CD8-positive, alpha-beta memory T cell (primary cell): ENCODE measurements at places on chromosomes 11 and 22. TPM values are rescaled to one million over a fixed set of nuclear protein-coding genes. Genes with fewer than 3 reads are reported as not detected.

DNA sequence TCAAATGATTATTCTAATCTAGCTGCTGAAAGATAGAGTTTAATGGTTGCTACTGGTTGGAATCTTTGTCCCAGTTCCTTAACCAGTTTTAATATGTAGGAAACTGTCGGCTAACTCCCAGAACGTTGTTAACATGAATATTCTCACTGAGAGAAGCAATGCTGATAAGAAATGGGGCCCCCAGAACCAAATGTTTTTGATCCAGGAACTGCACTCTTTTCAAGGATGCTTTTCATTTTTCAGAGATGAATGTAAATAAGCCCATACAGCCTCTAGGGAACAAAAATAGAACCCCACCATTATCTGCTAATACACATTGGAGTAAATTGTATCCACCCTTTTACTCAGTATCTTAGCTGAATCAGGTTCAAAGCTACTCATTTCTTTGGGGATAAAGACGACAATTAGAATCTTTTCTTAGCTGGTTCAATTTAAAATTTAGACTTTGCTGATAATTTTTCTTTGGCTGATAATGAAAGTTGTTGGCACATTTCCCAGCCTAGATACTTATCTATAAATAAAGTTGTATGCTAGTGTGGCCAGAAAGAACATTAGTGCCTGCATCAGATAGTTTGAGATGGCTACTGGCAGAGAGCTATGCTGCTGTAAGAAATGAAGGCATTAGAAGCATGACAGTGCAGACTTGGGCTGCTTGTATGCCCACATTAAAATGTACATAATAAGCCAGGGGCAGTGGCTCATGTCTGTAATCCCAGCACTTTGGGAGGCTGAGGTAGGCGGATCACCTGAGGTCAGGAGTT, 323.3 kb upstream of the PDGFD start:
- no peak overlapping the region for H3K27ac ChIP-seq
- H3K36me3 ChIP-seq, result no peaks in the 10 kb centered on the region
- no peak overlapping the region for H3K4me3 ChIP-seq
- H3K27me3 ChIP-seq, result no peaks in the 10 kb centered on the region

DNA sequence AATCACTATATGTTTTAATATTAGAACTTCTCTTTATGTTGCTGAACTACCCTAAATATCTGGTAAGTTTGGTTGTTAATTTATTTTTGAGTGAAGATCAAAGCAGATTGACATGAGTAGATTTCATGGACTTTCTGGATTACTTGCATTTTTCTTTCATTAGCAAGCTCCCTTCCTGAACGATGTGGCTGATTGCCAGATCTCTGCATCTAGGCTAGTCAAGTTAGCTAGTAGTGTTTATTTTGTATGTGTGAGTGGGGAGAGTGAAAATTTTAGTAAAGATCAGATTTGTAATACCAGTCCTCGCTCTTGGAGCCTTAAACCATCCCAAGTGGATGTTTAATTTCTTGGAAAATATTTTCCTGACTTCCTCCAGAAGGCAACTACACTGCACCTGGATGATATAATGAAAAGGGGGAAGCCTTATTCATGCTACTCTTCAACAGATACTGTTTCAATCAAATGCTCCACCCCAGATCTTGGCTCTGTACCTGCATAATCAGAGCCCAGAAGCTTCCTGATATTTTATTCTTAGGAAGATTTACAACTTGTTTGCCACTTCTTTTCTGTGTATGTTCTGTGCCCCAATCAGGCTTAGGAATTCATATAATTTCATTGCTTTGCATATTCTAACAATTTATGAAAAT, 143.2 kb upstream of the GRIA4 start:
- no peaks in the 10 kb centered on the region for H3K4me1 ChIP-seq
- no peak for DNase-seq
- H3K27ac ChIP-seq, result no peak overlapping the region

DNA sequence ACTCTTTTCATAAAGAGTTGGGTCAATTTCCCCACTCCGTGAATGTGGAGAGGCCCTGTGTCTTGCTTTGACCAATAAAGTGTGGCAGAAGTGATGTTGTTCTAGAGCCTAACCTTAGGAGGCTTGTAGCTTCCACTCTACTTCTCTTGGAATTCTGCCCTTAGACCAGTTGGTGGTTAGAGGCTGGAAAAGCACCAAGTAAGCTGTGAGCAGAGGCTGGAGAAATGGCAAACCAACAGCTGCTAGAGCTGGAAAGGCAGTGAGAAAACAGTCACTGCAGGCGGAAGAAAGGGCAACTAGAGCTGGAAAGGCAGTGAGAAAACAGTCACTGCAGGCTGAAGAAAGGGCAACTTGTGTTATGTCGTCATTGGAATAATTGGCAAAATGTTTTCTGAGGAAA, 29.8 kb upstream of the MSANTD2 start:
- no peaks in the 10 kb centered on the region for H3K27me3 ChIP-seq
- no peak overlapping the region for H3K27ac ChIP-seq
- DNase-seq, result no peak
- no peak overlapping the region for H3K4me3 ChIP-seq
- H3K4me1 ChIP-seq, result no peaks in the 10 kb centered on the region

DNA sequence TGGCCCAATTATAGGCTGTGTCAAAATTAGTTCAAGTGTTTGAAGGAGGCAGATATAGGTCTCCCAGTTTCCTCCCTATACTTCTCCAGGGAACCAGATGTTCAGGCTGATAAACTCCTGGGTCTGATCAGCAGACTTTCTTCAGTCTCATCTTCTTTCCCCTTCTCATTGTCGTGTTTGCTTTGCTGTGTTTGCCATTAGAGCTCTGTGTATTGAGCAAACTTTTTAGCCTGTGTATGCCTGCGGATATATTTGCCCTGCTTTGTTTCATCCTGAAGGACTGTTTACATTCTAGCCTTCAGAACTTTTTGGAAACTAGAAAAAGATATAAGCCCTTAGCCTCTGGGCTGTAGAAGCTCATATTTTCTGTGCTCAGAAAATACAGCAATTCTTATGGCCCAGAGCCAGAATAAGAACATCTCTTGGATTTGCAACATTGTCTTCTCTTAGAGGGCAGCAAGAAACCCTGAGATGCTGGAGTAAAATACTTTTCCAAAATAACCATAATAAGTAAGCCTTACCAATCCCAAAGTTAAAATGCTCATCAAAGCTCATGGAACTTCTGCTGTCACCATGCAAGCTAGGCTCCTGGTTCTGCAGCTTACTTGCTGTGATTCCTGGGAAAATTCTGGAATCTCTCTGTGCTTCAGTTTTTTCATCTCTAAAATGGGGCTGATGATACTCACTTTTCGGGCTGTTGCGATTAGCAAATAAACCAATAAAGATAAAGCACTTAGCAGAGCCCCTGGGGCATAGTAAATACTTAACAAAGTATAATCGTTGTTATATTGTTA, 34.1 kb upstream of the ME3 start:
- no peak for DNase-seq
- no peak overlapping the region for H3K4me3 ChIP-seq
- no peaks in the 10 kb centered on the region for H3K36me3 ChIP-seq
- no peak overlapping the region for H3K27ac ChIP-seq
- no peaks in the 10 kb centered on the region for H3K27me3 ChIP-seq

DNA sequence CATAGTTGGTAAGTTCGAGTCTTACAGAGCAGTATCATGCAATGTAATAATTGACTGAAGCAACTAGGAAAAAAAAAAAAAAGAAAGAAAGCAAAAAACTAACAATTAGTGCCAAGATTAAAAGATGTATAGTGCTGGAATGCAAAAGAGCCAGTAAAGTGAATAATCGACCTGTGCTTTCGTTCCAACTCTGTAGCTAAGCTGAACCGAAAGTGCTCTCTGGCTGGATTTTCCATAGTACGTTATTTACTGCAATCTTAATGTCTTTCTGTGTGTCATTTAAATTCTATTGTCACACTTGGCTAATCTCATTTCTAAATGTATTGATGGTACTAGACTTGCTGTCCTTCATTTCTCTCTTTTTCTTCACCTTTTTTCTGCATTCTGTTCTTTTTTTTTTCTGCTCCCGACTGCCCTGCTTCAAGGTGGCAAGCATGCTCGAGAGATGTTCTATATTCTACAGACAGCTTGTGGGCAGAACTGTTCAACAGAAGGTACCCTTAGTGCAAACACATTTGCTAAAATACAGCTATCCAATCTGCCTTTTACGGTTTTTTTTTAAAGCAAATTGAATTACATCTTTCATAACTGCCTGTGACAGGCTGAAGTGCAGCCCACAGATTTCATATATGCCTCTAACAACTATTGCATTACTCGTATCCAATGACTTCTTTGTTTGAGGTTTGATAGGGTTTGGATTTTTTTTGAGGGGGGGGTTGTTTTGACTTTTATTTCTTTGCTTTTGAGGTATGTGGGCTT, 204.2 kb upstream of the MTNR1B start:
- DNase-seq, result no peak
- no peaks in the 10 kb centered on the region for H3K4me1 ChIP-seq
- H3K27ac ChIP-seq, result no peak overlapping the region
- H3K36me3 ChIP-seq, result no peaks in the 10 kb centered on the region

- no peaks in the 10 kb centered on the region for H3K27me3 ChIP-seq
- H3K27ac ChIP-seq, result no peak overlapping the region
- no peak for DNase-seq
- H3K36me3 ChIP-seq, result no peaks in the 10 kb centered on the region
- H3K4me3 ChIP-seq, result no peak overlapping the region
Measured at GRCh38 chr11:18100926-18101656, 4.8 kb downstream of the SAAL1 start.

GRCh38 chr11:12439615-12440014, 62.2 kb downstream of the PARVA start:
- no peaks in the 10 kb centered on the region for H3K36me3 ChIP-seq
- no peak overlapping the region for H3K27ac ChIP-seq
- no peak for DNase-seq
- no peaks in the 10 kb centered on the region for H3K27me3 ChIP-seq
- H3K4me1 ChIP-seq, result no peaks in the 10 kb centered on the region

DNA sequence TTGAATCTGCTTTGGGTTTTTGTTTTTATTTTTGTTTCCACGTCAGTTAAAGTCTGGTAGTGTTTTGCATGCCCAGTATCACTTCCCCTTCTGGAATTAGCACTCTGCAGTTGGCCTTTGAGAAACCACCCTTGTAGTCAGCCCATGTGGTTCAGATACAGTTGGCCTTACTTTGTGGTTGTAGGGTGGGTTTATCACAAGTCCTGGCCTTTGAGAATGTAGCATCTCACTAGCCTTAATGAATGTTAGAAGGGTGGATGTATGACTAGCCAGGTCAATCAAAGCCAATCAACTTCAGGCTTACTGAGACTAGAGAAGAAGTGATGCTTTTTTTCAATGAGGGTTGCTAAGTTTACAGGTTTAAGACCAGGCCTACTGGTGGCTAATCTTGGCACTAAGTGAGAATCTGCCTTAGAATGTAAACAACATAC, 19.8 kb downstream of the ARL14EP start:
- no peak overlapping the region for H3K4me3 ChIP-seq
- no peak overlapping the region for H3K27ac ChIP-seq
- no peaks in the 10 kb centered on the region for H3K4me1 ChIP-seq
- no peaks in the 10 kb centered on the region for H3K27me3 ChIP-seq
- H3K36me3 ChIP-seq, result no peaks in the 10 kb centered on the region

- DNase-seq, result no peak
- no peak overlapping the region for H3K27ac ChIP-seq
- no peaks in the 10 kb centered on the region for H3K4me1 ChIP-seq
- H3K36me3 ChIP-seq, result no peaks in the 10 kb centered on the region
- H3K27me3 ChIP-seq, result no peaks in the 10 kb centered on the region
Measured at GRCh38 chr11:78654071-78654470, 79.4 kb upstream of the NARS2 start.

GRCh38 chr11:119854521-119854920, 125.5 kb upstream of the NECTIN1 start:
- H3K27ac ChIP-seq, result no peak overlapping the region
- DNase-seq, result no peak
- H3K4me3 ChIP-seq, result no peak overlapping the region

DNA sequence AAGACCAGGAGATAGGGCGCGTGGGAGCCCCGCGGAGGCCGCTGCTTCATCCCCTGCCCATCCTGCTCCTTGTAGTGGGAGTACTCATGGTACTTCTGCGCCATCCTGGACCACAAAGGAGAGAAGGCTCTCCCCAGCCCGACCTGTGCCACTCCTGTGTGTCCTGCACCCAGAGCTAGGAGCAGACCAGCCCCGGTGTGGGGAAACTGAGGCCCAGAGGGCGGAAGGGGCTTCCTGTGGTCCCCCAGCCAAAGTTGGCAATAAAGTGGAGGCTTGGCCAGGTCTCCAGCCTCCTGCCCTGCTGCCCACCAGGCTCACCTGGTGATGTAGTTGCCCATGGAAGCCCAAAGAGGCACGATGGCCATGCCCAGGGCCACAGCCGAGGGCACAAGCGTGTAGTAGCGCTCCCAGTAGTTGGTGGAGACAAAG, 4.7 kb downstream of the UNC93B1 start:
- peaks cover 2% of the 10 kb centered on the region for H3K4me1 ChIP-seq
- H3K36me3 ChIP-seq, result no peaks in the 10 kb centered on the region
- no peak overlapping the region for H3K27ac ChIP-seq
- H3K27me3 ChIP-seq, result no peaks in the 10 kb centered on the region
- DNase-seq, result no peak

DNA sequence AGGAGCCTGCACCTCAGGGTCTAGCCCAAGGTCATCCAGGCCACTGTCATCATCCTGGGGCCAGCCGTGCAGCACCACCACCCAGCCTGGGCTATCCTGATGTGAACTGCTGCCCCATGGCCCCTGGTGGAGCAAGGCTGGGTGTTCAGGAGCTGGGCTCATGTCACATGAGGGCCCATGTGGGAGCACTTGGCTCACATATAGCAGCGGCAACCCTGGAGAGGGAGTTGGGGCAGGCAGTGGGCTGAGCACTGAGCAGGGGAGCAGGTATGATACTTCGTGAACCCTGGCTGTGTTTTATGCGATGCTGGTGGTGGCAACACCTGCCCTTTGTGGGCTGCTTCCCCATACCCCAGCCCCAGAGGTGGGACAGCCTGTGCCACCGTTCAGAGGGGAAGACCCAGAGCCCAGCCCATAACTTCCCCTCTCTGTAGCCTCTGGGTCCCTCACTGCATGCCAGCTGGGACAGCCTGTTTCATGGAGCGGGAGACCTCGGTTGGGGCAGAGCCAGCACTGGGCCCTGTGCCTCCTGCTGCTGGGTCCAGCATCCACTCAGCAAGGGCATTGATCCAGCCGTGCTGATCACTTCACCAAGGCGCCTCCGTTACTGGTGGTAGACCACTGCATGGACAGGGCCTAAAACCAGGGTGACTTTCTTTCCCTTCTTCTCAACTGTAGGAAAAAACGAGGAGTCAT, 62.5 kb upstream of the SUSD2 start:
- H3K27ac ChIP-seq, result no peak overlapping the region
- H3K36me3 ChIP-seq, result peaks cover 26% of the 10 kb centered on the region
- no peaks in the 10 kb centered on the region for H3K27me3 ChIP-seq
- H3K4me1 ChIP-seq, result no peaks in the 10 kb centered on the region
- no peak for DNase-seq
- no peak overlapping the region for H3K4me3 ChIP-seq

ACR gene
- not detected for total RNA-seq
